ENCODE measurements at places on chromosomes 12 and 14.

DNA sequence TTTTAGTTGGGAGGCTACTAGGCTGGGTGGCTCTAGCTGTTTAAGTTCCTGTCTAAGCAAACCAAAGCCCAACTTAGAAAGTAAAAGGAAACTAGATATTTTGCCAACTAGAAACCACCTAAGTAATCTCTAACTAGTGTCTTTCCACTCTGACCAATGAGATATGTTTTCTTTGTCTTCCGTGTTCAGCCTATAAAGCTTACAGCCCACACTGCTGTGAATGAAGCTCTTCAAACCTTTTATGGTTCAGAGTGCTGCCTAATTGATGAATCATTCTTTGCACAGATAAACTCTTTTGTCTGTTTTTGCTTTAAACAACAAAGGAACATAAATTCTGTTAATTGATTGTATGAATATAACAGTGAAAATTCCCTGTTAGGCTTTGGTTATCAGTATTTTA is 66.1 kb downstream of the FUT8 start:
- no peak for DNase-seq

DNA sequence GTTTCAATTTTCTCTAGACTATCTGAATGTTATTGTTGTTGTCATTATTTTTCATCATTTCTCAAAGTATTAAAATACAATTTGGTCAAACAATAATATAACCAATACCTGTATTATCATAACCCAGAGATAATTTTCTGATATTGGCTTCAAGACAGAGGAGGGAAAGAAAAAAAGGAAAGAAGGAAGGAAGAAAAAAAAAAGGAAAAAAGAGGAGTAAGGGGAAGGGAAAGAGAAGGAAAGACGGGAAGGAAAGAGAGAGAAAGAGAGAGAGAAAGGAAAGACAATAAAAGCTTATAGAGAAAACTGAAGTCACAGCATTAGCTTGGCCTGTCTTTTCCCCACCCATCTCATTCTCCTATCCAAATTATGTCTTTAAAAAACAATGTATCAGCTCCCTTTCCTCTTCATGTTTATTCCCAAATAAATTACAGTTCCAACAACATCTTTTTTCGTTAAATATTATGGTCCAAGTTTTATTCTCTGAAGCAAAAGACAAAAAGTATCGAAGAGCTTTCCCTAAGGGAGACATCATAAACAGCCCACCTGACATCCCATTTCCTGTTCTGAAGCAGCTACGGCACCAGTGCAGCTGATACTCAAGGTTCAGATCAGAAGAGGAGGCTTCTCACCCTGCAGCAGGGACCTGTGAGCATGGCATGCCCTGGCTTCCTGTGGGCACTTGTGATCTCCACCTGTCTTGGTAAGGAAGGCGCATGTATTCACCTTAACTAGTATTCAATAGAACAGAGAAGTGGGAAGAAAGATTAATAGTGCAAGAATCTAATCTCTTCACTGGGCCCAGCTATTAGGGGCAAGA is 308.3 kb downstream of the DAD1 start:
- DNase-seq: no peak

GRCh38 chr14:77786148-77786547 is 13.8 kb upstream of the ADCK1 start:
- DNase-seq: no peak

- no peak for DNase-seq
These were observed 44.7 kb upstream of the NUDT4 start for GRCh38 chr12:93333054-93333453.

GRCh38 chr12:63093084-63093483 is 57.9 kb downstream of the AVPR1A start:
- DNase-seq: no peak

DNA sequence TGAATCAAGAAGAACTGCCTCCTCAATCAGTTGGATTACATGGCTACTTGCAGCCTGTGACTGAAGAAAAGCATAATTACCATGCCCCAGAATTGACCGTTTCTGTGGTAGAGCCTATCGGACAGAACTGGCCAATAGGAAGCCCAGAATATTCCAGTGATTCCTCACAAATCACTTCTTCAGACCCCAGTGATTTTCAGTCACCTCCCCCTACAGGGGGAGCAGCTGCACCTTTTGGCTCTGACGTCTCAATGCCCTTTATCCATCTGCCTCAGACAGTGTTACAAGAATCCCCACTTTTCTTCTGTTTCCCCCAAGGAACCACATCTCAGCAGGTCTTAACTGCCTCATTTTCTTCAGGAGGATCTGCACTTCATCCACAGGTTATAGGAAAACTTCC is 80.8 kb downstream of the RAD52 start:
- DNase-seq: no peak

DNA sequence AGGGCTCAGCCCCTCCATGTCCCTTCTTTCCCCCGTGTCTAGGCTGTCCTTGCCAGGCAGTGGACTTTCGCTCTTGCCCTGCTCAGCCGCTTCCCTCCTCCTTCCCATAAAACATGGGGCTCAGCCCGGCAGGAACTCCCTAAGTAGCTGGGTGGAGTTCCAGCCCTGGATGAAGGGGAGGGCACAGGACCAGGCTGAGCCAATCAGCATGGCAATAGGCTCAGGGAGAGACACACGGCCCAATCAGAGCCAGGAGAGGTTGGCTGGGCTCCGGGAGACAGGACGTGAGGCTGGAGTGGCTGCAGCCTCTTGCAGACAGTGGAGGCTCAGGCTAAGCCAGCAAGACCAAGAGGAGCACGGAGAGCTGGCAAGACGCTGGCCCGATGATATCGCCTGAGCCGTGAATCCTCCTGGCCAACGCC is 54.3 kb downstream of the GALNT9 start:
- DNase-seq: no peak

DNA sequence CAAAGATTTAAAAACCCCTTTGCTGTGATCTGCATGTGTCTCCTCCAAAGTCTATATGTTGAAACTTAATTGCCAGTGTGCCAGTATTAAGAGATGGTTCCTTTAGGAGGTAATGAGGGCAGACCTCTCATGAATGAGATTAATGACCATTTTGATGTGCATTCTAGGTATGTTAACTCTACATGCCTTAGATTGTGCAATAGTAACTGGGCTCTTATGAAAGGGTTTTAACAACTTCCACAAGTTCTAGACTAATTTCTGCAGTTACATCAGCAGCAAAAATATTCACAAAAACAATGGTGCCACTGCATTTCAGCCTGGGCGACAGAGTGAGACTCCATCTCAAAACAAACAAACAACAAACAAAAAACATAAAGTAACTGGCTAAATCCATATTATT is 3.8 kb upstream of the TAS2R10 start:
- no peak for DNase-seq

- DNase-seq: no peak
These were observed 41.5 kb downstream of the KCTD10 start for GRCh38 chr12:109435428-109436187.

GRCh38 chr12:12376646-12377448 is 20.0 kb downstream of the BORCS5 start:
- DNase-seq: no peak

DNA sequence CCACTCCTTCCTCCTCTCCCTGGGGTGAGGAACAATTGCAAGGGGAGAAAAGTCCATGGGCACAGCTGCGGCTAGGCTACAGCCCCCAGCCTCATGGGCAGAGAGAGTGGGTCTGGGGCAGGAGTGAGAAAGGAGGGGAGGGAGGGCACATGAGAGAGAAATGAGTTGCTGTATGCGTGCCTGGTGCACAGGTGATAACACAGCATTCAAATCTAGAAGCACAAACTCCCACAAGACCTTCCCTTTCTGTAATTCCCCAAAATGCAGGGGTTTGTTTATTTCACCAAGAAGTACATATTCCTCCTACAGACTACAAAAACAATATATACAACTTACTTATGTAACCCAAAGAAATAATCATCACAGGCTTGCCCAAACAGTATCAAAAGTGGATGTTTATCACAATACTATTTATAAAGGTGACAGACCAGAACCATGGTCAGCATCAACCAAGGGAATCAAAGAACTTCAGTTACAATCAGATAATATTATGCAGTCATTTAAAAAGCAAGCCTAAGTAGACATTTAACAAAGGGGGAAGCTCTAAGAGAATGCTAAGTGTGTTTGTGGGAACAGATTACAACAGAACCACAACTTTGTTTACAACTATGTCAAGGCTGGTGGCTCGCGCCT is 54.2 kb downstream of the ITPK1 start:
- DNase-seq: no peak

- DNase-seq: no peak
These were observed 92.2 kb downstream of the ADGRD1 start for GRCh38 chr12:131045705-131046460.

DNA sequence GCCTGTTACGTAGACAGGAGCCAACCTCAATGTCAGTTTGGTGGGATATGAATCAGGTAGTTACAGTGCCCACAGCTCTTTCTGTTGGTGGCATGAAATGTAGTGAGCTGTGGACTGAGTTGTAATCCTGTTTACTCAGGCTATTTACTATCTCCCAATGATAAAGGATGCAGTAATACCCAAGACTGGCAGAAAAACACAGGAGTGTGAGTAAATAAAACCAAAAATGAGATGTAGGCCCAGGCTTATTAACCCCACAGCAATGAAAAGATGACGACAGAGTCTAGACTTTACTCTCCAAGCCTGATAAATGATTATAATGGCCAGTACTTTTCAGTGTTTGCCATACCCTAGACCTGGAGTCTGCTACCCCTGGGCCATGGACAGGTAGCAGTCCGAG is 22.8 kb upstream of the LRIG3 start:
- no peak for DNase-seq

GRCh38 chr14:69285661-69286255 is 25.8 kb downstream of the GALNT16 start:
- DNase-seq: no peak

DNA sequence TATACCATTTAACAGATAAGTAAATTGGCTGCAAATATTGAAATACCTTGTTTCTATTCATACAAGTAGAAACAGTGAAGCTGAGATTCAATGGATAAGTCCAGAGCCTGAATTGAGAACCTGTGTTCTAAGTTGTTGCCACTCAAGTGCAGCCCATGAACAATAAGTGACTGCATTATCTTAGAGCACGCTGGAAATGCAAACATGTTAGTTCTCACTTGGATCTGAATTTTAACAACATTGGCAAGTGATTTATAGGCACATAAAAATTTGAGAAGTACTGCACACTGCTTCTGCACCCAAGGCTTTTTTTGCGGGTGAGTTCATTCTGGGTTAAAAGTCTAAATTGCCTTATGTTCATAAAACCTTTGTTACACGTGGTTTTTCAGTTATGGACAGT is 484.3 kb downstream of the NAV3 start:
- no peak for DNase-seq

- DNase-seq: no peak
These were observed at the start of gene PKP2 for GRCh38 chr12:32896432-32897280. PKP2 (minus strand) TSS chr12:32896777; CDS start chr12:32896731, 46 bp downstream.

GRCh38 chr12:87853448-87854003 is 175.7 kb downstream of the C12orf50 start:
- no peak for DNase-seq

DNA sequence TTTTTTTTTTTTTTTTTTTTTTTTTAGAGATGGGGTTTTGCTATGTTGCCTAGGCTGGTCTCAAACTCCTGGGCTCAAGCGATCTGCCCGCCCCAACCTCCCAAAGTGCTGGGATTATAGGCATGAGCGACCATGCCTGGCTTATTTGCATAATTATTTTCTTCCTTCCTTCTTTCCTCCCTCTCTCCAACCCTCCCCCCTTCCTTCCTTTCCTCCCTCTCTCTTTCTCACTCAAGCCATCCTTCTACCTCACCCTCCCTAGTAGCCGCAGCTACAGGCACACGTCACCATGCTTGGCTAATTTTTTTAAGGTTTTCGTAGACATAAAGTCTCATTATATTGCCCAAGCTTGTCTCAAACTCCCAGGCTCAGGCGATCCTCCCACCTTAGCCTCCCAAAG is 83.8 kb downstream of the PEBP1 start:
- no peak for DNase-seq

DNA sequence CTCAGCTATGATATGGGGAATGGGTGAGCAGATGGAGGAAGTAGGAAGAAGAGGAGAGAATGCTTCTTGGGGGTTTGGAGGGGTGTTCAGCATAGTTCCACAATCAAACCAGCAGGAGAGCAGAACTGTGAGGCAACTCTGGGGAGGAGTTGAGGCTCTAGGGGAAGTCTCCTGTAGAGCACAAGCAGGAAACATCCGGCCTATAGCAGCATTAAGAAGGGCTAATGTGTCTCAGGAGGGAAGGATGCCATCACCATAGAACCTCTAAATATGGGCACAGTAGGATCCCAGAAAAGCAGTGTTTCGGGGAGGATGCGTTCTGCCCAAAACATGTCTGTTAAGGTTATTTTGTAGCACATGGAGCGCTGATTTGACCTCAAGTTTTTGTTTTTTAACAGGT is 8.4 kb upstream of the SALL2 start:
- no peak for DNase-seq

DNA sequence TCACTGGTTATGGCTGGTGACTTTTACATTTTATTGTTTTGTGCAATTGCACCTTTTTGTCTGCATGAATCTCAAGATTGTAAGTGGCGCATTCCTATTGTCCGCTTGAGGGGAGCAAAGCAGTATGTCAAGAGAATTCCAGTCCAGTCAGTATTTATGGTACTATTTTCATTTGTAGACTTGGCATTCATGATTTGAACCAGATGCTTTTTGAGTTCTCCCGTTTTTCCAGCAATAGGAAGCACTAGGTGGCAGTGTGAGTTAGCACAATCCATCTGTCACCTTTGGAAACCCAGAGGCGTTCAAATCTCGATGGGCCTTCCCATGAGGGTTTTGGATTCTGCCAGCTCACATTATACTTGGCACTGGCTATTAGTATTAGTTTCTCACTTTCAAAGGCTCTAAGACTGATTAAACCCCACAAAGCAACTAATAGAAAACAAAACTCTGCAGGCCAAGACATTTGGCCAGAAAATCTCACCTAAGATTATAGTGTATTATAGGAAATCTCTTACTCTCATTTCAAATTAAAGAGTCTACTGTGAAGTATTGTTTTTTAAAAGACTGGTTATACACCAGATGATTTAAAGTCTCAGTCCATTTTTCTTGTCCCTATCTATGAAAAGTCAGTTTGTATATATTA is 2.2 kb downstream of the DACT1 start:
- DNase-seq: no peak

- no peak for DNase-seq
These were observed 330.7 kb downstream of the CACNA1C start for GRCh38 chr12:2383325-2384028.

Measured in stimulated activated CD8-positive, alpha-beta memory T cell treated with anti-CD3 and anti-CD28 coated beads, Interleukin-15, amount 100 ng/mL, for 24 hours (primary cell).